SHP77 treated with DMSO at 0.1 percent for 48 hours (cell line): ENCODE measurements at places on chromosomes 6 and 20.

DNA sequence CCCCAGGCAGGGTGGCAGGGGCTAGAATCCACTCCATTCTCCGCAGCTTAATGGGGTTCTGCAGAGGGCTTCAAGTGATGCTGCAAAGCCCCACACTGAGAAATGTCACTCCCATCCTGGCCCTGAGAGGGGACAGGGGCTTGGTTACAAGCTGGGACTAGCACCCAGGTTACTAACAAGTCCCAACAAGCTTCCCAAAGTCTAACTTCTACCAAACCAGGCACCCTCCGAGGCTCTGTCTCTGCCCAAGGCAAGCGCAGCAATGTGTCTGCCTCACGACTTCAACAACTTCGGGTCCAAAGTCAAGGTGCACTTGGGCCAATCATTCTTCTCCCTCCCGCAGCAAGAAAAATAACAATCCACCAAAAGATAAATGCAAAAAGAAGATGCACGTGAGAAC, 45.6 kb downstream of the NFATC2 start:
- DNase-seq: no peak

GRCh38 chr20:36126836-36127527, 27.6 kb upstream of the EPB41L1 start:
- no peak for DNase-seq

DNA sequence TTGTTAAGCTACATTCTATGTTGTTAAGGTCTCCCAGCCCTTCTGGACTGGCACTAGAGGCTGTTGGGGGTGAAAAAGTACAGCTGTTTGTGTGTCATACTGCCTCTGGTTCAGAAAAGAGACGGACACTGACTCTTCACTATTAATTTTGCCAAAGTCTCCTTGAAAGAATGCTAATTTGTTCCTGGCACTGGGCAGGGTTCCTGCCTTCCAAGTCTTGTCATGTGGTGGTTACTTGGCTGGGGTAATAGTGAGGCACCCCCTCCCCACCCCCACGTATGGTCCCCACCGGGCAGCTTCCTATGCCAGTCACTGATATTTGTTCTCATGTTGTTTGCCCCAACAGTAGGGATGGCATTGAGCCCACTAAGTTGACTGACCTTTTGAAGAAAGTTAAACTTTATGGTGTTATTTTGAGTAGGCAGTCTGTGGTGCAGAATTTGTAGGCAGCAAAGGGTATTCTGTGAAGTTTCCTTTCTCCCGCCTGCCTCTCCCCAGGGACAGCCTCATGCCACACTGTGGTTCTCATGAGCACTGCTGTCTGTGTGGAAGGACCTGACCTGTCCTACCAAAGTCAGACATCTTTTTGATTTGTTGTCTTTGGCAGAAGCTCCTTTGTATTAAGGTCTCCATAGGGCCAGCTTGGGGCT, 8.7 kb downstream of the CDS2 start:
- no peak for DNase-seq

- DNase-seq: no peak
Observed at GRCh38 chr6:140660295-140660694, 1285.8 kb upstream of the CITED2 start.

- DNase-seq: no peak
Observed at GRCh38 chr20:63942250-63942951, 13.8 kb downstream of the UCKL1 start.

DNA sequence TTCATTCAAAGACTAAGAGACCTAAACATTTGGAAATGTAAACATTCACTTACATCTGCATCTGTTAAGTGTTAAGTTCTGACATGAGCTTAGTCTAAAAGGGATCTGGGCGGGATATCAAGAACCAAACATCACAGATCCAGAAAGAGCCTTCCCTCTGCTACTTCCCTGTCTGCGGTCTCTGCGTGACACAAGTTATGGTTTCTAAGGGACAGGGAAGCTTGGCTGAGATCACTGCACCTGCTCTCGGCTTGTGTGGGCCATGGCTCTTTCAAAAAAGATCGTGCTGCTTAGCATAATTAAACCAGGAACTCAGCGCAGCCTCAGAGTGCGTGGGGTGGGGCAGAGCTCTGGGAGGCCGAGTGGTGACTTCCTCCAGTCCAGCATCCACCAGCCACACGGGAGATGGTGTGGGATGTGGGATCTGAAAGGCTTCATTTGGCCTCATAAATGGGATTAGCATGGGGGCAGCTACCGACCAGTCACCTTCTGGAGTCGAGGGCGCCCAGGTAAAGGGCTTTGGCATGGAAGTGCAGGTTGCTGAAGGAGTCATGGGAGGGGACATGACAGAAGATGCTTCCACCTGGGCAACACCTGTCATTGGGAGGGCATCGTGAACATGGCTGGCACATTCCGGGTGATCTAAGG, 16.7 kb upstream of the RAMACL start:
- no peak for DNase-seq

DNA sequence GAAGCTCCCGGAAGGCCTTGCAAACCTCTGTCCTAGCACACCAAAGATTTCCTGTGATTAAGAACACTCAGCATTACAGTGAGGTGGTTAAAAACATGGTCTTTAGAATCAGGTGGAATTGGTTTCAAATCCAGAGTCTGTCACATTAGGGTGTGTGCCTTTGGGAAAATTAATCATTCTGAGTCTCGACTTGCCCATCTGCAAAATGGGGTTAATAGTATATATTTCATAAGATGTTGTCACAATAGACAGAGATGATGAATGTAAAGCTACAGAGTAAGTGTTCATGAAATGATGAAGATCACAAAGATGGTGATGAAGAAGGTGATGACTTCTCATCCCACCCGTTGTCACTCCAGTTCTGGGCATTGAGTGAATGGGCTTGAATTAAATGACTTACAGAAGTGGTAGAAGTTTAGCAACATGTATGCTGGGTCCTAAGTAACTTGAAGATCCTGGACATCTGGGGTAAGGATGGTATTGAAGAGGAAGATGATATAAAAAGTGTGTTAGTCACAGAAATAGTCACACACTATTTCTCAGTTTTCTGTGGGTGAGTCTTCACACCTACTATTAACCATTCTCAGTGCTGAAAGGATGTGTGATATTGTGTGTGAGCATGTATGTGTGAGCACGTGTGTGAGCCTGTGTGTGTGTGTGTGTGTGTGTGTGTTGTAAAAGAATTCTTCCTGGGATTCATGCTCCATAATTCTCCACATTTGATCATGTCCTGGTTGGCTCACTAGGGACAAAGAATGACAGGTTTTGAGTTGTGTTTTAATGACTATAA, 28.0 kb upstream of the NEDD9 start:
- DNase-seq: no peak

GRCh38 chr6:7542874-7543624, 1.6 kb downstream of the DSP start:
- no peak for DNase-seq

- no peak for DNase-seq
Observed at GRCh38 chr6:110951986-110952794, 6.3 kb upstream of the GTF3C6 start.

GRCh38 chr6:2980465-2980855, 9.1 kb upstream of the SERPINB6 start:
- no peak for DNase-seq

- no peak for DNase-seq
Observed at GRCh38 chr6:47022191-47022590, 19.9 kb downstream of the ADGRF1 start.

- DNase-seq: no peak
Observed at GRCh38 chr6:25997921-25998320, 35.3 kb downstream of the TRIM38 start.

DNA sequence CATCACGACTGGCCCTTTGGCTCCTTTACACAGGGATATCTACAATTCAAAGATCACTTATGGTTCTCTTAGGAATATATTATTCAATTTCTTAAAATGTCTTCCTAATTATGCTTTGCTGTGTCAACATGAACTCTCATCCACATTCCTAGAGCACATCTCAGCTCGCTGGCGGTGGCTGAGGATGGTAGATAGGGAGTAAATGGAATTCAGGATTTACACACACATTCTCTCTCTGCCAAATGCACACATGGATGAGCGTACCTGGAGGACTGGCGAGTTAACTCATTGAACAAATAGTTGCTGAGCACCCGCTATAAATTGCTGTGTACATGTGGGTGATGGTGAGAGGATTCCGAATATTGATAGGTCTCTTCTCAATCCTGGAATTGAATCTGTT, 4.8 kb upstream of the MRPS10 start:
- no peak for DNase-seq

DNA sequence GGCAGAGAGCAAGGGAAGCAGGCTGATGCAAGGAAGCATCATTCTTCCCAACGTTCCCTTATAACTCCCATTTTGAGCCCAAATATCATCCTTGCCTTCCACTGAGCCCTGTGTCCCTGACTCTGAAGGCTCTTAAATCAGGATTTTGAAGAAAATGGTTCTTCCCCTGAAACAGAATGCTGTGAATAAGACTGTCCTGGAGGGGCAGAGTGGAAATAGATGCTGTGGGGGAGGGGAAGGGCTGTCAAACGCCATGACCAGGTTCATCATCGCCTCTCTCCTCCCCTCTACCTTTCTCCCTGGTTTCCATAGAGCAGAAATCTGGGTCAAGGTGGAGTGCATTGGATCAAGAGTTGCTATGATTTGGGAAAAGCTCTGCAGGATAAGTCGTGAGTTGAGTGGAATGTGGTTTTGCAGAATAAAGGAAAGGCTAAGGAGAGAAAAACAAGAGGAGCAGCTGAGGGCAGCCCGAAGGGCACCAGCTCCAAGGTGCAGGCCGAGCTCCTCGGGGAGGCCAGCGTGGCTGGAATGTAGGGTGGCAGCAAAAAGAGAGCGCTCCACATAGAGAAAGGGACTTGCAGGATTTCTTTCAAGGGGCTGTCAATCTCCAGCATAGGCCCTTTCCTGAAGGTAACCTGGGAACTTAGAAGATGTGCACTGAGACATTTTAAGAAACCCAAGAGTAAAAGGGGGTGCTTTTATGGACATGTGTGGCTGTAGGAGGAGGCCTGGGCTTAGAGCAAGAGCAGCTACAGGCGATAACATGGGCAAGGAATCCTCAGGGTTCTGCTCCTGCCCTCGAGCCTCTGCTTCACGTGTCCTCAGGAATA, 120.8 kb upstream of the CDYL start:
- DNase-seq: no peak
